Right cardiac atrium (tissue), 5 donors: ENCODE measurements at places on chromosomes 1 and 21. TPM values are rescaled to one million over a fixed set of nuclear protein-coding genes. Genes with fewer than 3 reads are reported as not detected.

DNA sequence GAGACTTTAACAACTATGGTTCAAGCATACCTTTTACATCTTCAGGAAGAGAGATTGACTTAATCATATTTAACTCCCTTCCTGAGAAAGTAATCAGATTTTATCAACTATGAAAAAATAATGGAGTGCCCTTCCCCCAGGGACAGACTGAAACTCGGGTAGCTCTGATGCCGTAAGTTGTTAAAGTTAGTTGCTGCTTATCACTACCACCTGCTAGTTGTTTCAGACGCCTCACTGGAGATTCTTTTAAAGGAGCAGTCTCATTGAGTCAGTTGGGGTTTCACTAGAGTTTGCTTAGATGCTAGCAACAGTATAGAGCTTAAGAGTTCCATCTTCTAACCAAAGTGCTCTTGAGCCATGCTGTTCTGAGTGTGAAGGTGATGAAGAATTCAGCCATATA is 17.0 kb upstream of the TRAF5 start:
- DNase-seq = no peak

ZNF697 gene
- total RNA-seq = 10.7 TPM

- no peak for DNase-seq
Measured at GRCh38 chr1:37560401-37561132, 3.8 kb downstream of the DNALI1 start.

GRCh38 chr21:42807938-42808613 is 71.3 kb downstream of the WDR4 start:
- no peak for DNase-seq

SORT1 gene
- 152 TPM for total RNA-seq

DNA sequence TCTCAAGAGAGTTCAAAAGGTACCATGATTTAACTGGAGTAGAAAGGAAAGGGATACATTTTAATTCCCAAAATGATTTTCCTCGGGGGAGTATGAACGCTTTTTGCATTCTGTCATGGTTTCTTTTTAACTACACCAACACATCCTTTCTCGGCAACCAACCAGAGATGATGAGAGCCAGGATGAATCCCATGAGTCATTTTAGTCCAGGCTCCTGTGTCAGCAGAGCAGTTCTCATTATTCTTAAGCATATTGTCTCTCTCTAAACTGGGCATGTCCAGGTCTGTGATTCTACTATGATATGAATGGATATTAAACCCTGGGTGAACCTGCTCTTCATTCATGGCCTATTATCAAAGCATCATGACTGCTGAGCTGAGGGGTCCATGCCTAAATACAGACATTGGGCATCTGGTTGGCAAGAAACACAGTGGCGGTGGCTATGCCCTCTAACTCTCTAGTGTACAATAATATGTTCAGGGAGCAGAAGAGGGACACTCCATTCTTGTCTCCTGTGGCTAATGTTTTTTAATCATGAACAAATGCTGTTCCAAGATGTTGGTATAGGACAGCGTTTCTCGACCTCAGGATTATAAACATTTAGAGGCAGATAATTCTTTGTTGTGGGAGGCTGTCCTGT is 124.3 kb upstream of the ESRRG start:
- no peak for DNase-seq

DNA sequence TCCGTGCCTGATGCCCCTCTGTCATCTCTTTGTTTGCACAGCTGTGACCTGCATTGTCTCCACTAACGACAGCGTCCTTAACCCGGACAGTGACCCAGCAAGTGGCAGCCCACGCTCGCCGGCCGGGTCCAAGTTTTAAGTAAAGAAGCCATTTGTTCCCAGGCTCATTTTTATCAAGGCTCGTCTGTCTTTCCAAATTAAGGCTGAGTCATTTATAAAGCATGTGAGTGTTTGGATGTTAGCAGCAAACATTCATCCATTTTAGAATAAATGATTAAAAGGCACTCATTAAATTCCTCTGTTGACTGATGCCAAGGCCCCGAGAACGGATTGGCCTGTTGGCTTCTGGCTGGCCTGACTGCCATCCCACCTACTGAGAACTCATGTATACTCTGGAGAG is 514.5 kb downstream of the NPHP4 start:
- DNase-seq = no peak

- DNase-seq = no peak
Measured at GRCh38 chr1:158716335-158716734, 4.2 kb downstream of the OR6K3 start.

GRCh38 chr1:81453367-81453703 is 347.4 kb upstream of the ADGRL2 start:
- no peak for DNase-seq

DNA sequence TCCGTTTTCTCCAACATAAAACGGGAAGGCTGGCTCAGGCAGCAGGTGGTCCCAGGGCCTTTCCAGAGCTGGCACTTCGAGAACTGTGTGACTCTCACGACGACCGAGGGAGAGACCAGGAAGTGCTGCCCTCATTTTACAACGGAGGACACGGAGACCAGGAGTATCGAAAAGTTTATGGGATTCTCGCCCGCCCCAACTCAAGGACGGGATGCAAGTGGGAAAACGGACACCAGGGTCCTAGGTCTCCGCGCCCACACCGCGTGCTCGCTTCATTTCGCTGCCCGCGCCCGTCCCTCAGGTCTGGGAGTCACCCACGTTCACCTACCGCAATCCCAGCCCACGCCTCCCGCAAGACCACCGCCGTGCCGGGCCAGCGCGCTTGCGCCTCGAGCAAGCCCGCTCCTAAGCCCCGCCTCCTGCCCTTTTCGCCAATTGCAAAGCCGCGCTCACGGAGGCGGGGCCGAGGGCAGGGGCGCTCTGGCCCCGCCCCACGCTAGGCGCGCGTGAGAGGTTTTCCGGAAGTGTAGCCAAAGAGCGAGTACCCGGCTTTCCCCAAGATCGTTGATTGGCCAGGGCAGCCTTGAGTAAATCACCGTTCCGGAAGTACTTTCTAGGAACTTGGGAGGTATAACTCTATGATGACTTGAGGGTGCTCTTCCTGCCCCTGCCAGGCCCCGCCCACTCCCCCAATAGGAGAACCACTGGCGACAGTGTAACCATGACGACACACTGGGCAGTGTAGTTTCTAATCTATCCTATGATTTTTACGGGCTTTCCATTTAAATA is at the start of gene PARS2:
PARS2 (minus strand) TSS at position 391 of the 789 bp plus-strand sequence. CDS start 5,362 bp downstream, outside the sequence.
- DNase-seq = peak; percentile 99

ANKRD35 gene
- total RNA-seq = 2.3 TPM

PDZK1IP1 gene
- 0.48 TPM for total RNA-seq

- DNase-seq = no peak
Measured at GRCh38 chr1:36248250-36248894, 24.1 kb downstream of the THRAP3 start.

DNA sequence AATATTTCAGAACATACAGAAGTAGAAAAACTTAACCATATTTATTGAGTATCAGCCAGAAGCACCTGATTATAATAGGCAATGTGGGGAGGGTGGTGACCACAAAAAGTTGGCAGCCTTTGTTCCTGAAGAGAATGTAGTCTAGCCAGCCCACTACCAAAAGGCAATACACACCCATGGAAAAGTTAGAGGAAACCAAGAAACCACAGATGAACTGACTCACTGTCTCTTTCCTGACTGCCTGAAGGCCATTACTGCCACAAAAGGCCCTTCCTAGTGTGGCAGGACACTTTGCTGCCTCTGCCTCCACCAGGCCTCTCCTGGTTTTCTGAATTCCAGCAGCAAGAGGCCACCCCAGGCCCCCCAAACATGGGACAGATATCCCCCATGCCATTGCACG is 14.6 kb upstream of the PROX1 start:
- DNase-seq = no peak

DRAM2 gene
- total RNA-seq = 40.9 TPM

DNA sequence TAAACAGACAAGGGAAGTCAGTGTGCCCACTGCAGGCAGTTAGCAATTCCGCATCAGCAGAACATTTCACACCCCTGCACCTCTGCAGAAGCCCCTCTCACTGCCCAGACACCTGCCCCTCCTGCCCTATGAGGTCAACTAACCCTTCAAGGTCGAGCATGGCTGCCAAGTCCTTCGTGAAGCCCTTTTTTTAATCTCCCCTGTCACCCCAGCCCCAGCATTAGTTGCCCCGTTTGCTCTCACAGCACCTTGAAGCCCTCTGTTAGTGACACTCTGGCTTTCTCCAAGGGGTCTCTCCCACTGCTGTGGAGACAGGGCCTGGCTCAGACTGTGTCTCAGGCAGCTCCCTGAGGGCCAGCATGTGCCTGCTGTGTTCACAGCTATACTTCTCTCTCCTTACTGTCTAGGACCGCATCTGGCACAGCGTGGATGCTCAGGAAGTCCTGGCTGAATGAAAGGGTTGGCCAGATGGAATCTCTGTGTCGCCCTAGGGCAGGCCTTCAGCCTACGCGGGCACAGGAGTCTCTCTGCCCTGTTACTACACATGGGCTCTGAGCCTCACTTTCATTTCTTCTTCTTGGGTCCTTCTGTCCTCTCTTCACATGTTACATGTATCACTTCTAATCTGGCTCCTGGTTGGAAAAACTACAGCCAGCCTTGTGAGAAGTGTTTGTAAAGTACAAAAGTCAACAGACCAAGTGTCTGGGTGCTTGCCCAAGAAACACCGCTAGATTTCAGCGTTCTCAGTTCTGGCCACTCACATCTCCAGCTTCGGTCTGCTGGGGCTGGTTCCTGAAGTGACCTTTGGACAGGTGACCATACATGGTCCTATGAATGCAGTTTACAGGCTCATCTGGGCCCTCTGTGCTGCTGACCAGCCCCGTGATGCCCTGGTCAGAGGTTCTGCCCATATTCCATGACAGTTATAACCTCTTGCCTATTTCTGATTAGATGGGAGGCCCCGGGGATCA is 19.7 kb downstream of the SLC2A1 start:
- no peak for DNase-seq

- DNase-seq = no peak
Measured at GRCh38 chr1:18121072-18121820, 13.6 kb downstream of the IGSF21 start.

GRCh38 chr1:8095584-8095983 is 69.5 kb upstream of the ERRFI1 start:
- no peak for DNase-seq

DNA sequence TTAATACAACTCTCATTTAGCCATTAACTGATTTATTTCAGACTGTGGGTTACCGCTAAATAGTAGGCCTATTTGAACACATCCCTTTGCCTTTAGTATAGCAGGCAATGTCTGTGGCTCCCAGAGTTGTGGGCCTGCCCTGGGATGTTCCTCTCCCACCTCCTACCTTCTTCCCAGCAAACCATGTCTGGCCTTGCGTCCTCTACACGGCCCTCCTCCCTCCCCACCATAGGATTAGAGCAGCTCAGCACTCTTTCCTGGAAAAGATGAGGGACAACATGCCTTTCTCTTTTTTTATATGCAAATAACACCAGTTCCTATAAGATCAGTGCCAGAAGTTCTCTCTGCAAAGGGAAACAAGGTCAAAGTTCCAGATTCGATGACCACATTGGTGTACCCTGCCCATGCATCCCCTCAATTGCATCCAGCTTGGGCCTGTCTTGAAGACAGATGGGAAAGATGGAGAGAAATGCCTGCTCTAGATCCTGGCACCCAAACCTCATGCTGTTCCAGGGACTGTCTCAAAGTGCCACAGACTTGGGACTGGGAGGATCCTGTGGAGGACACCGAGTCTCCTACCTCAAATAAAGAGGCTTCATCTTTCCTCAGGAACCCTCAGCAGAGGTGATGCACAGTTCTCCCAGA is 57.2 kb downstream of the CD46 start:
- DNase-seq = no peak

NUF2 gene
- total RNA-seq = 0.71 TPM

- no peak for DNase-seq
Measured at GRCh38 chr1:154835531-154836324, 34.4 kb downstream of the KCNN3 start.

DNA sequence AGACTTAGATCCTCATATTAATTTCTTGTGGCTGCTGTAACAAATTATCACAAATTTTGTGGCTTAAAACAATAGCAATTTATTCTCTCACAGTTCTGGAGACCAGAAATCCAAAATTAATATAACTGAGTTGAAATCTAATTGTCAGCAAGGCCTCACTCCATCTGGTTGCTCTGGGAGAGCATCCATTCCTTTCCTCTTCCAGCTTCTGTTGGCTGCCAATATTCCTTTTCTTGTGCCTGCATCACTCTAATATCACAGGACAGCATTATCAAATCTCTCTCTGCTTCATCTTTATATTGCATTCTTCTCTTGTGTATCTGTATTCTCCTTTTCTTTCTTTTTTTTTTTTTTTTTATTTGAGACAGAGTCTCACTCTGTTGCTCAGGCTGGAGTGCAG is 9.3 kb downstream of the SLC35A3 start:
- DNase-seq = no peak

GRCh38 chr1:203291201-203292096 is 13.9 kb upstream of the BTG2 start:
- no peak for DNase-seq

DNA sequence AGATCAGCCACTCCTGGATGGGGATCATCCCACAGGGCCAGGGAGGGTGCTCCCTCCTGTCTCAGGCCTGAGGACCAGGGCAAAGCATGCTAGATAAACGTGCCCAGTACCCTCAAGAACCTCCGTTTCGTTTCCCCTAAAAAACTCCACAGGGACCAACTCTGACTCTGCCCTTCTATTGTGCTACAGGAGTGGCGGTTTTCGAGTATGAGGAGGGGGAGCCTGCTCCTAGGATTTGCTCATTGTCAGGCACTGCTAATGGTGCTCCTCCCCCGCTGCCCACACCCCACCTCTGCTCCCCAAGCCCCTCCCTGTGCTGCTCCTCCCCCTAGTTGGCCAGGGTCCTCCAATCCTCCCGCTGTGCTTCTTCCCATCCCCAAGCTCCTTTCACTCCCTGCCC is 32.0 kb downstream of the PGBD5 start:
- DNase-seq = no peak

DNA sequence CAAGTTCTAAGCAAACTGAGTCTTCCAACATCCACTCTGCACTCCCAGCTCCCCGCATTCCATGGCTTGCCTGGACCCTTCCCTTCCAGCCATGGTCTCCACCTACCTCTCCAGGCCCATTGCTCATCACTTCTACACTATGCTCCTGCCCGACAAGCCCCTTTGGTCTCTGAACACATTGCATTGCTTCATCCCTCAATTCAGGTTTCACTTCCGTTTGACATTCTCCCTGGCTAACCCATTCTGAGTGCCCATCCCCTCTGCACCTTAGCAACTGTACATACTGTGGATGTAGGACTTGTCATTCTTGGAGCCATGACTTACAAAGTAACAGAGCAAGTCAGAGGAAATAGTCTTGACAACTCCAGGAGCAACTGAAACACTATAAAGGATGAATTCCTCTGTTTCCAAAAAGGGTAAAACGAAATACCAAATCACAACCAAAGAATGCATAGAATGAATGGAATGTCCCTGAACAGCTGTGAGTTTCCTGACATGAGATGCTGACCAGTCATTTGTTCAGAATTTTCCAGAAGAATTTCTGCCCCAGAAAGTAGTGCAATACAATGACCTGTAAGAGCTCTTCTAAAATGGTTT is 66.7 kb downstream of the KCNJ6 start:
- no peak for DNase-seq

KCNK1 gene
- total RNA-seq = 95.6 TPM

GRCh38 chr1:113787663-113788062 is 24.6 kb downstream of the RSBN1 start:
- no peak for DNase-seq
